Activated gamma-delta T cell (primary cell): ENCODE measurements at places on chromosomes 6 and 20.

DNA sequence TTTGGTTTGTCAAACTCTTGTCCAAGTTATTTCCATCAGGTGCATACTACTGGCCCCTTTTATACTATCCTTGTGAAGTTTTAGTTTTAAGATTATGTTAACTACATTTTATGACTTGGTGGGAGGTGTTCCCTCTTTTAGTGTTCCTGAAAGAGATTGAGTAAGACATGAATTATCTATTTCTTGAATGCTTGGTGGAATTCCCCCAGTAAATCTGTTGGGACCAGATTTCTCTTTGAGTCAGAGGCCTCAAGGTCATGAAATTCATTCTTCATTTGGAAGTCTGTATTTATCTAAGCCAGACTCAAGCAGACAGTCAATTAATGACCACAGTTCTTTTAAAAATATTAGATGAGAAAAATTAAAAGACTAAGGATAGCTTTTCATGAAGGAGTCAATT is 81.3 kb downstream of the MOXD1 start:
- DNase-seq, result no peak

GRCh38 chr20:16098890-16099639 is 474.2 kb downstream of the KIF16B start:
- no peak for DNase-seq

DNA sequence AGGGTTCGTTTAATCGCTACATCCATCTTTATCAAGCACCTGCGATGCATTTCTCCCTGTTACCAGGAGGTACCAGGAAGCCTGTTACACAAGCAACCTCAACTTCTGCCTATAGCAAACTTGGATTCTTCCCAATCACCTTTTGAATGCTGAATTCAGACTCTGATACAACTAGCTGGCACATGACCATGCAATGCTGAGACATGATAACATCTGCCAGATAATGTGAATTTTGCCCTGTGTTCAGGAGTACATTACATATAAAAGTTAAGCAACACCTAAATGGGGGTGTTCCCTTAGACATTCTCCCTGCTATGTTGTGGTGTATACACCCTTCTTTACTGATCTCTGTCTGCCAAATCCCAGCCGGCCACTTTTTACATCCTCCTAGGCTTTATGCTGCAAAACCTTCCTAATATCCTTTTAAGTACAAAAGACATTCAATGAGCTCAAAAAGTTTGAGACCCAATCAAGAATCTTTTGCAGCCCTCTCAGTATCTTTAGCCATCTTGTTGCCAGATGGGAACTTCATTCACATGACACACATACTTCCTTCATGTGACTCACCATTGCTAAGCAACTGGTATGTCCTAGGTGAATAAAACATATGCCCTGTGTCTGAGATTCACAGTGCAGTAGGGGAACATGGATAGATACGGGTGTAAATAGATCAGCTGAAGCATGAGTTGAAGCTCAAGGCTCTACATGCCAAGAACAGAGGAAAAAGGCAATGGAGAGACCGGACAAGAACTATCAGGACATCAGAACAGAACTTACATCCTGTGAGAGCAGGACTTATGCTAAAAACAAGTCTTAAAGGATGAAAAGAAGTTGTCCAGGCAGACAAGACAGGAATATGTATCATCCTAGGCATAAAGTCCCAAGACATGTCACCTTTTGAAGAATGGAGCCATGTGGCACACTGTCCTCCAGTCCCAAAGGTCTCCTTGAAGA is 84.3 kb downstream of the ZHX3 start:
- DNase-seq, result no peak

GRCh38 chr6:123223461-123223860 is 227.4 kb downstream of the CLVS2 start:
- no peak for DNase-seq

DNA sequence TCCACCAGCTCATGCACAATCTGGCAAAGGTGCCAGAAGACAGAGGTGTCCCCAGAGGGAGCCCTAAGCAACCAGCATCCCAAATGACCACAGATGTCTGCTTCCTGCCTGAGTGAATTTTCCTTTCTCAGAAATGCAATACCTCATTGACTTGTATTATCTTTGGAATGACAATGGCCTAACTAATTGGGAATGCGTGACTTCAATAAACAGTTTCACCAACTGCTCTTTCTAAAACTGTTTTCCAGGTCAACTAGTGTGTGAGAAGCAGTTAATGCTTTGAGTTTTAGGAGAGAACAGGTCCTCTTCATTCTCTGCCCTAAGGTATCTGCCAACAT is 108.9 kb upstream of the SNX9 start:
- no peak for DNase-seq

DNA sequence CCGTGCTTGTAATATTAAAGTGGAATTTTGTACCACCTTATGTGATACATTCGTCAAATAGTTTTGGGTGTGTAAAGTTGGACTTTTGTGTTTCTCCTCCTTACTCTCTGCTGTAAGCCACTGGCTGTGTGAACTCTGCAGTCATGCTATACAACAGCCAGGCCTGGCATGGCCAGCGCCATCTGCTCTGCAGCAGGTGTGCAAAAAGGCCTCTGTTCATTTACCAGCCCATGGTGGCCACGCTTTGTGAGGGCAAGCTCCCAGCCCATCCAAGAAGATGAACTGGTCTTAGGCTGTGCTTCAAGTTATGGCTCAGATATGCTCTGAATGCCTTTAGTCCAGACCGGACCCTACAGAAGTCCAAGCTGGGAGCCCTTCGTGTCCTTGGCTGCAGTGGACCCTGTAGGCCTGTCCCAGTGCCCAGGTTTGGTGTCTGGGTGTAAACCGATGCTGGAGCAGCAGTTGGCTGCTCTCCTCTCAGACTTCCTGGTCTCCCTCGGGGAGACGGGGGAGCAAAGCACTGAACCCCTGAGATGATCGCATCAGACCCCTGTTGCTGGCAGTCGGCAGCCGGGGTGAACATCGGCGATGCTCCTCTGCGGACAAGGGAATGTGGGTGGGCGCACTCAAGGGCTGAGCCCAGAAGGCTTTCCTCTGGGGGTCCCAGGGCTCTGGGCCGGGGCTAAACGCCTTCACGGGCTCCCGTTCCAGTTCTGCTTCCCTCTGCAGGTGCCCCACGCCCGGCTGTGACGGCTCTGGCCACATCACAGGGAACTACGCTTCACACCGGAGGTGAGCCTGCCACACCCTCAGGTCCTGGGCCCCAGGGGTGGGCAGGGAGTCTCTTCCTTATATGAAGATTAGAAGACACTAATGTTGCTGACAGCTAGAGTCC is 28.6 kb upstream of the PCMTD2 start:
- no peak for DNase-seq

DNA sequence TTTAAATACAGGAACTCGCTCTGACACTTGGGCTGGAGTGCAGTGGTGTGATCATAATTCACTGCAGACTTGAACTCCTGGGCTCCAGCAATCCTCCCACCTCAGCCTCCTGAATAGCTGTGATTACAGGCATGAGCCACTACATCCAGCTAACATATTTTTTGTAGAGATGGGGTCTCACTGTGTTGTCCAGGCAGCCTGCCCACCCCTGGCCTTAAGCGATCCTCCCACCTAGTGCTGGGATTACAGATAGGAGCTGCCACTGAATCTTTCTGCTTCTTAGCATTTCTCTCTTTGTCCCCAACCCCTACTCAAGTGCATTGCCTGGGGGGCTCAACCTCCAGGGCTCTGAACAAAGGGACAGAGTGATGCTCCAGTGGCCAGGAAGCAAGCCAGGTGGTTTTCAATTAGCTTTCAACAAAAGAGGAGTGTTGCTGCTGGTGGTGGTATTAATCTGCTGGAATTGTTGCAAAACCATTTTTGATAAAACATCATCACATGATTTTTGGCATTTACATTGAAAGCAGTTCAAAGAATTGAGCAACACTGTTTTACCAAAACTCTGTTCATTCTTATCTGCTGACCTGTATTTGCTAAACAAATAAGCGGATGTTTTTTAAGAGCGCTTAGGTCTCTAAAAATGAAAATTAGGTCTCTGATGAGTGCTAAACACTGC is 40.4 kb upstream of the BPIFA2 start:
- DNase-seq, result no peak

- no peak for DNase-seq
Measured at GRCh38 chr6:134162932-134163331, 110.5 kb upstream of the SLC2A12 start.
